ENCODE measurements at places on chromosomes 12 and 14. TPM values are rescaled to one million over a fixed set of nuclear protein-coding genes. Genes with fewer than 3 reads are reported as not detected.

GRCh38 chr12:117821480-117822175, 147.2 kb downstream of the KSR2 start:
- no peak for DNase-seq

GRCh38 chr12:5439788-5440300, 7.9 kb downstream of the NTF3 start:
- DNase-seq, result no peak

GRCh38 chr12:7929083-7929792, 6.7 kb downstream of the SLC2A3 start:
- DNase-seq, result no peak

GRCh38 chr14:62364800-62365280, 602.6 kb downstream of the SNAPC1 start:
- DNase-seq, result no peak

GRCh38 chr12:14850929-14851663, 7.8 kb upstream of the ART4 start:
- DNase-seq, result no peak

- no peak for DNase-seq
Observed at GRCh38 chr14:32319368-32320049, 9.6 kb upstream of the AKAP6 start.

DNA sequence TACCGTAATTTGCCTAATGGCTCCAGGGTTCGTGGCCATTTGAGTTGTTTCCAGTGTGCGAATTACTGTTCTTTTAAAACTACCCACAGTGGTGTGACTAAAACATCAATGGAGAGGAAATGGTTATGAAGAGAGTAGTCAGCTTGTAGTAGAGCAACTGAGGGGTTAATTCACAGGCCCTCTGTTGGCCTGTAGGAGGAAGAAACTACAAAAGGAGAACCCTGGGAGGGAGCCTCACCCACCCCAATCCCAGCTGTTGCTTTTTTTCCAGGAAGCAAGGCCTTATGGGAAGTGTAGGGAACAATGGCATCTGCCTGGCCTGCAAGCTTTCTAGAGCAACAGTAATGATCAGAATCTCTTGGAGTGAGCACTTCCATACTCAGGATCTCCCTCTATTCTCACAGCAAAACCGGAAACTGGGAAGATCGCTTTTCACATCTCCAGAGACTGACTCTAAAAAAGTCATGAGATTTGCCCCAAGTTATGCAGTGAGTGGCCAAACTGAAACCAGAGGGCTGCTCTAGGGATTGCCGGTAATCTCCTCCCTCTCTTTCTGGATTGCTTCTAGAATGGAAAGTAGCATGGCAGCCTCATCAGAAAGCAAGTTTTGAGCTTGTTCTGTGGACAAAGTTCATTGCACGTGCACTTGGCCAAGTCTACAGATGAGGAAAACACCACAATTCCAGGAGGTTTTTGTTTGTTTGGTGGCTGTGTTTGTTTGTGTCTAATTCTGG, 125.3 kb upstream of the PWP1 start:
- DNase-seq, result no peak

The CD4 gene
- total RNA-seq, result 0.23 TPM

The MANSC4 gene
- not detected for total RNA-seq

The GPR84 gene
- not detected for total RNA-seq

All from Panc1 (cell line).